Fibroblast of the aortic adventitia (primary cell): ENCODE measurements at places on chromosomes 2 and 18. TPM values are rescaled to one million over a fixed set of nuclear protein-coding genes. Genes with fewer than 3 reads are reported as not detected.

The SLC35F6 gene
- total RNA-seq: 16.7 and 80.8 TPM in 2 replicates

The CFC1 gene
- total RNA-seq: not detected in 2 replicates

The TMEM200C gene
- total RNA-seq: 0.33 and 0.36 TPM in 2 replicates

The OTOS gene
- not detected in 2 replicates for total RNA-seq

The GFPT1 gene
- total RNA-seq: 47.4 and 72.0 TPM in 2 replicates

The IL1RL2 gene
- total RNA-seq: 1.7 and 9.8 TPM in 2 replicates

The TNFAIP6 gene
- total RNA-seq: 47.3 and 51.9 TPM in 2 replicates

The SOX11 gene
- total RNA-seq: 0.54 TPM in 1 of 2 replicates, not detected in the other

The ACMSD gene
- not detected in 2 replicates for total RNA-seq

The DSC3 gene
- 0.09 and 12.1 TPM in 2 replicates for total RNA-seq

The SERPINB10 gene
- total RNA-seq: not detected in 2 replicates

The SLC16A14 gene
- total RNA-seq: 0.49 and 1.4 TPM in 2 replicates

The CNGA3 gene
- total RNA-seq: 0.18 TPM in 1 of 2 replicates, not detected in the other

The FRZB gene
- 0.08 and 0.18 TPM in 2 replicates for total RNA-seq

The TRIM43B gene
- total RNA-seq: not detected in 2 replicates

The ESPNL gene
- total RNA-seq: 1.4 and 2.4 TPM in 2 replicates

The GNAL gene
- total RNA-seq: 0.16 and 0.63 TPM in 2 replicates

The GCKR gene
- 4.5 and 4.9 TPM in 2 replicates for total RNA-seq

The SFTPB gene
- 0.09 TPM in 1 of 2 replicates, not detected in the other for total RNA-seq

The CDKL4 gene
- total RNA-seq: 0.90 and 10.4 TPM in 2 replicates

The PPP1R1C gene
- total RNA-seq: 1.4 TPM in 1 of 2 replicates, not detected in the other

The DNER gene
- total RNA-seq: 0.72 TPM in 1 of 2 replicates, not detected in the other

The CRYGD gene
- total RNA-seq: not detected in 2 replicates

The TSN gene
- 56.8 and 69.0 TPM in 2 replicates for total RNA-seq

The ALPG gene
- total RNA-seq: not detected in 2 replicates

The MZT2A gene
- total RNA-seq: 66.8 and 172 TPM in 2 replicates

The FAM110C gene
- total RNA-seq: not detected in 2 replicates

The LCT gene
- not detected in 2 replicates for total RNA-seq

The FLACC1 gene
- total RNA-seq: 1.2 and 3.6 TPM in 2 replicates

The LOXL3 gene
- 11.9 and 18.5 TPM in 2 replicates for total RNA-seq

The FER1L5 gene
- 0.18 and 0.98 TPM in 2 replicates for total RNA-seq

The INSIG2 gene
- total RNA-seq: 5.3 and 9.5 TPM in 2 replicates
